ENCODE measurements at places on chromosomes 2 and 18.

- DNase-seq: no peak
Measured at GRCh38 chr2:214465363-214466146, 54.7 kb downstream of the VWC2L start.

GRCh38 chr2:195257979-195258378 lies 399.0 kb upstream of the SLC39A10 start:
- no peak for DNase-seq

DNA sequence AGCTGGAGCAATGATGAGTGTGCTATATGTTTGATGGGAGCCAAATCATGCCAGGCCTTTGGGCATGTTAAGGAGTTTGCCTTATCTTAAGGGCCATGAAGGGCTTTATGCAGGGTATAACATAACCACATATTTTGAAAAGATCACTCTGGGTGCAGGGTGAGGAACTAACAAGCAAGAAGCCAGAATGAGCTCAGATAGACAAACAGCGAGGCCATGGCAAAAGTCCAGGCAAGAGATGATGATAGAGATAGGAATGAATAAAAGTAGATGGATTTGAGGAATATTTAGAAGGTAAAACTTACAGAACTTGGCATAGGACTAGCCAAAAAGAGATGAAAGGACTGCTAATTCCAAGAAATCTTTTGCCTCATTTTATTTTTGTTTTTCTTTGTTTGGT lies 6.7 kb downstream of the GALNT3 start:
- DNase-seq: no peak

GRCh38 chr2:159890551-159891266 lies 92.7 kb upstream of the CD302 start:
- no peak for DNase-seq

DNA sequence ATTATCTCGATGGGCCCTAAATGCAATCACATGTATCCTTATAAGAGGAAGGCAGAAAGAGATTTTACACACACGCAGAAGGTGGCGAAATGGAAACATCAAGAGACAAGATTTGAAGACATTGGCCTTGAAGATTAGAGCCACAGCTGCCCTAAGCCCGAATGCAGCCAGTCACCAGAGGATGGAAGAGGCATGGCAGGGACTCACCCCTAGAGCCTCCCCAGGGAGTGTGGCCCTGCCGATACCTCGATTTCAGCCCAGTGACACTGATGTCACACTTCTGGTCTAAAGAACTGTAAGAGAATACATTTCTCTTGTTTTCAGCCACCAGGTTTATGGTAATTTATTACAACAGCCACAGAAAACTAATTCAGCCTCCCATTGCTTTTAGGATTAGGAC lies 17.4 kb downstream of the TTC39C start:
- DNase-seq: no peak

Measured in GM18507 (cell line).